ENCODE measurements at places on chromosomes 3 and 15. TPM values are rescaled to one million over a fixed set of nuclear protein-coding genes. Genes with fewer than 3 reads are reported as not detected.

GRCh38 chr3:189630767-189631372 lies 319 bp upstream of the TP63 start:
- H3K27me3 ChIP-seq: no peaks in the 10 kb centered on the region
- no peaks in the 10 kb centered on the region for H3K36me3 ChIP-seq
- peak; percentile 8 for DNase-seq
- H3K27ac ChIP-seq: peak overlapping the region; percentile 44

- H3K27ac ChIP-seq: peak overlapping the region; percentile 6
- peak; percentile 83 for DNase-seq
- H3K4me3 ChIP-seq: no peak overlapping the region
- peaks cover 13% of the 10 kb centered on the region for H3K4me1 ChIP-seq
Observed at GRCh38 chr15:65583701-65584100, 27.2 kb downstream of the INTS14 start.

DNA sequence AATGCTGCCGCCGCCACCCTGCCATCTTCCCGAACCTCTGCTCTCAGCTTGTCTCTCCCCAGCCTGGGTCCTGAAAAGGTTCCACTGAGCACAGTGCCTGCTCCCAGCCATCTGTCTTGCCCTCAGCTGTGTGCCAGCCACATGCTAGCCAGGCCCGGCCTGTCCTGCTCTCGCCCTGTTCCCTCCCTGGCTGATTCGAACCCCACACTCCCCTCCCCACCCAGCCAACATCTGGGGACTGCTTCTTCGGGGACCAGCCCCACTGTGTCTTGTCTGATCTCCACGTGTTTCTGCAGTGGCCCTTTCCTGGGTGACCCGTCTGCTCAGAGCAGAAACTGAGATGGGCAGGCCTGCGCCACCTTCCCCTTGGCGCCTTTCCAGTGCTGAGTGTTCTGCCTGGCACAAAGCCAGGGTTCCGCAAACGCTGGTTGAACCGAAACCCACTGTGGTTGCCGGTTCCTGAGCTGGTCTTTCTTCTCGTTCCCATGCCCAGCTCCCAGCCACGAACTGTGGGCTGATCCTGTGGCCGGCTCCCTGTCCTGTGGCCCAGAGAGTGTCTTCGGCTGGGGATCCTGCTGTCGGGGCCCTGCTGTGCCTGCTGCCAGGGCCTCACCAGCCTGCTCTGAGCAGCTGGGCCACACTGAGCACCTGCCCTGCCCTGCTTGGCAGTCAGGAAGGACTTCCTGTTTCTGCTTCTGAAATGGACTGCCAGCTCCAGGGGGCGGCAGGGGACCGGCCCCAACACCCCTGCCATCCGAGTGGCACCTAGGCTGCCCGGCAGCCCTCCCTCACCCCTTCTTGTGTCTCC lies 62.7 kb upstream of the KLF13 start:
- no peak overlapping the region for H3K4me3 ChIP-seq
- no peak overlapping the region for H3K27ac ChIP-seq
- DNase-seq: no peak
- no peaks in the 10 kb centered on the region for H3K27me3 ChIP-seq
- H3K36me3 ChIP-seq: no peaks in the 10 kb centered on the region

DNA sequence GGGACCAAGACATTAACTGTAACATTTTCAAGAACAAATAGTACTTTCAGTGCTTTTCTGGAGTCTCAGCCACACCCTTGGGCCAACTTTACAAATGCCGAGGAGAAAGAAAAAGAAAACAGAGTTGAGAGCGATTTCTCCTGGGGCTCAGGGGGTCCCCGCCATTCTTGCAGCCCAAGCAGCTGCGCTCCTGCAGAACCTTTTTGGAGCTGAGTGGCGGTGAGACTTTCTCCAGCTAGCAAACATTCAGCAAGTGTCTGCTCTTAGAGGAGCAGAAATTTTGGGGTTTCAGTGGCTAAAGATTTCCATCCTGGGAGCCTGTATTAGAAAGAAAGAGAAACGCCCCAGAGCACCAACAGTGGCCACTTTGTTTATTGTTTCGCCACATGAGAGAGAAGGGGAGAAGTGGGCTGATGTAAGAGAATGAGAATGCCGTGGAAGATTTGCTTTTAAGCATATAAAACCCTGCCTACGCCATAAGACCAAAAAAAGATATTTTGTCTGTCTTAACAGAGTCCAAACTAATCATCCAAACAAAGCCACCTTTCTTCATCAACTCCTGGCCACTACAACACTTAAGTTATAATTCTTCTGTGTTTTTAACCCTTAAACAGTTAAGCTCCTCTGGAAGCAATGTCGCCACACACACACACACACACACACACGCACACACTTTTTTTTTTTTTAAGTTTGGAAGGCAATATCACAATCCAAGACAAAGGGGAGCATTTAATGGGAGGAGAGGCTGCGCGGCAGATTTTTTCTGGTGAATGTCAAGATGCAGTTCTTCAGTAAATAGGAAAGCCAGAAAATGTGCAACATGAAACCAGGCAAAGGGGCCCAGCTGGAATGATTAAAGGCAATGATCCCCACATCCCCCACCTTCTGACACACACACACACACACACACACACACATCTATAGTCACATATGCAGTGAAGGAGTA lies 19.2 kb downstream of the EID1 start:
- H3K4me3 ChIP-seq: peak overlapping the region; percentile 55
- H3K36me3 ChIP-seq: no peaks in the 10 kb centered on the region
- peak overlapping the region; percentile 43 for H3K27ac ChIP-seq
- DNase-seq: peak; percentile 22
- no peaks in the 10 kb centered on the region for H3K27me3 ChIP-seq

The GOLGA8G gene
- not detected for total RNA-seq

The SERPINI1 gene
- 0.23 TPM for total RNA-seq

The CKMT1B gene
- total RNA-seq: not detected

The MKRN3 gene
- total RNA-seq: 4.9 TPM

The CHL1 gene
- not detected for total RNA-seq
